Kidney tubule cell (primary cell): ENCODE measurements at places on chromosomes 12 and 14.

DNA sequence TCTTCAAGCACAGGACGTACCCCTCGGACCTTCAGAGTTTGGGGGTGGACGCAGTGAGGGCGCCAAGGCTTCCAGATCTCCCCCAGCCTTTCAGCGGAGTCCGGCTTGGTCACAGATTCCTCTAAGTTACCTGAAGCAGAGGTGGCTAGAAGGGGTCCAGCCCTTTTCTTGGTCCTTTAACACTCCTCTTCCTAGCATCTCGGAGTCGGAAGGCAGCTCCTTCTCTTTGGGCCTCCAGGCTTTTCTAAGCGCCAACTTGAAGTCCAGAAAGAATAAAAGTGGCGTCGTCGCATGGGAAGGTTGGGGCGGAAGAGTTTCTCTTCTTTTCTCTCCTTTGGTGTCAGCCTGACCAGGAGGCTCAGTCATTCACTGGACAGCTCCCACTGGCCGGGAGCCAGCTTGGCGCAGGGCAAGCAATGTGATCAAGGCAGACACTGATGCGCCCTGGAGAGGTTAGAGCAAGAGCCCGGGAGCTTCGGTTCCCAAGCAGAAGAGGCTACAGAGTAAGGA, 9.6 kb downstream of the OR6S1 start:
- DNase-seq: peak; percentile 81

DNA sequence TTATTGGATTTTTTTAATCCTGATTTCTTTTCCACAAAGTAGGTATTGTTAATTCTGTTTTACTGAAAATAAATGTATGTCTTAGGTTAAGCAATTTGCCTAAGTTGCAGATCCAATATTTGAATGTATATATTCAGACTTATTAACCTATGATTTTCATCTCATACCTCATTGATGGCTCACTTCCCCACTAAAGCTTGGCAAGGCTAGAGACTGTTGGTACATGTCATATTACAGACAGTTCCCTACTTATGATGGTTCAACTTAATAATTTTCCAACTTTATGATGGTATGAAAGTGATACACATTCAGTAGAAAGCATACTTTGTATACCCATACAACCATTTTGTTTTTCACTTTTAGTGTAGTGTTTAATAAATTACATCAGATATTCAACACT, 33.2 kb upstream of the KCNH3 start:
- DNase-seq: no peak

GRCh38 chr12:89314060-89314761, 38.1 kb downstream of the DUSP6 start:
- no peak for DNase-seq

DNA sequence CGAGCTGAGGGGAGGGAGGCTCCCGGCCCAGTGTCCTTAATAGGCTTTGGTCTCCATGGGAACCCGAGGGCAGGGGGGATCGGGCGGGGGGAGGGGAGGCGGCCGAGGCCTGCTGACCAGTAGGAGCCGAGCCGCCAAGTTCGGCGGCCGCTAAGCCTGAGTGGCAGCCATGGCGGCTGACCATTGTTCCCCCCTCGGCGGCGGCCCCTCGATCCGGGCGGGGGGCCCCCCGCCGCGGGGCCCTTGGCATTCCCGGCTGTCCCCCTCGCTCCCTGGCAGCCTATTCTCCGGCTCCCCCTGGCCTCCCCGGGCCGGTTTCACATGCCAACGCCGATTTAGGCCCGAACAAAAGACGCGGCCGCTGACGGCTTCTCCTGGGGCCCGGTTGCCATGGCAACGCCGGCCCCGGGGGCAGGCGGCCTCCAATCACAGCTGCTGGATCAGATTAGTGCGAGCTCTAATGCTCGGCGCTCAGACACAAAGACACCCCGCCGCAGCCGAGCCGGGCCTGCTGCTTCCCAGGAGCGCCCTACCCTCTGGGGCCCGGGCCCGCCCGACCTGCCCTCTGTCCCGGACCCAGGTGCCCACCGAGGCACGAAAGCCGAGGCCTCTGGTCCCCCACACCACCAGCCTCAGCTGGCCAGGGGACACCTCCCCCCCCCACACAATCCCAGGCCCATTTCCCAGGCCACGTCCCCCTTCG, 7.3 kb downstream of the MSI1 start:
- DNase-seq: peak; percentile 54

GRCh38 chr12:92326877-92327276, 181.2 kb upstream of the BTG1 start:
- no peak for DNase-seq
